ENCODE measurements at places on chromosomes 4 and X.
A peak's percentile ranks its signal among the peaks of the same experiment; 100 is the strongest.

GRCh38 chrX:87846956-87847355 lies 329.4 kb downstream of the KLHL4 start:
- DNase-seq = no peak

DNA sequence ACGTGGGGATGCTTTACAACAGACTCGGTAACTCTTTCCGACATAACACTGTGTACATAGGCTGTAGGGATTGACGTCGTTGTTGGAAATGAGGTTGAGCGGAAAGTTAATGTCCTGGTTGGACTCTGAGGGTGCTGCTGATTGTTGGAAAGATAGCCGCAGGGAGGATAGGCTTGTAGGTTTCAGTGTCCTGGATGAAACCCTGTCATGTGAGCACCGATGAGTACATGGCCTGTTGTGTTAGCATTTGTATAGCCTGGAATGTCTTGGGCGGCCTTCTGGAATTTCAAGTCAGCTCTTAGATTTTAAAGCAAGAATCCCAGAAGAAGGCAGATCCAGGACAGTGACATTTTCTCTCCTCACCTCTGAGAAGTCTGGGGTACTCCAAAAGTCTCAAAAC lies 63.3 kb downstream of the TBC1D14 start:
- DNase-seq = no peak

GRCh38 chr4:38677441-38677840 lies 13.4 kb downstream of the KLF3 start:
- no peak for DNase-seq

GRCh38 chrX:84219551-84219950 lies 31.6 kb upstream of the RPS6KA6 start:
- no peak for DNase-seq

DNA sequence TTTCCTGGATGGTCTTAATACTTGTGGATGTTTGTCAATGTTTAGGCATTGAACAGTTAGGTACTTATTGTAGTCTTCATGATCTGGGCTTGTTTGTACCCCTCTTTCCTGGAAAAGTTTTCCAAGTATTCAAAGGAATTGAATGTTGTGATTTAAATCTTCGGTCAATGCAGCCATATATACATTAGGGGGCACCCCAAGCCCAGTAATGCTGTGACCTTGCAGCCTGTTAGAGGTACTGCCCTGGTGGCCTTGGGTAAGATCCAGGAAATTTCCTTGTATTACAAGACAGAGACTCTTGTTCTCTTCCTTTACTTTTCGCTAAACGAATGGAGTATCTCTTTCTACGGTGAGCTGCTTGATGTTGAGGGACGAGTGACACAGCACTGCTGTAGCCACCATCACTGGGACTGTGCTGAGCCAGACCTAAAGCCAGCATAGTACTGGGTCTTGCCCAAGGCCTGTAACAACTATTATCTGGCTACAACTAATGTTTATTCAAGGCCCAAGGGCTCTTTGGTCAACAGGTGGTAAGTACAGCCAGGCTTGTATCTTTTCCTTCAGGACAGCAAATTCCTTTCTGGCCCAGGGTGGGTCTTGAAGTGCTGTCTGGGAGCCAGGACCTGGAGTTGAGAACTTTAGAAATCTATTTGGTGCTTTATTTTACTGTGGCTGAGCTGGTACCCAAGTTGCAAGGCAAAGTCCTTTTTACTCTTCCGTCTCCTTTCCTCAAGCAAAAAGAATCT lies 118.3 kb upstream of the ATOH1 start:
- DNase-seq = peak; percentile 13

DNA sequence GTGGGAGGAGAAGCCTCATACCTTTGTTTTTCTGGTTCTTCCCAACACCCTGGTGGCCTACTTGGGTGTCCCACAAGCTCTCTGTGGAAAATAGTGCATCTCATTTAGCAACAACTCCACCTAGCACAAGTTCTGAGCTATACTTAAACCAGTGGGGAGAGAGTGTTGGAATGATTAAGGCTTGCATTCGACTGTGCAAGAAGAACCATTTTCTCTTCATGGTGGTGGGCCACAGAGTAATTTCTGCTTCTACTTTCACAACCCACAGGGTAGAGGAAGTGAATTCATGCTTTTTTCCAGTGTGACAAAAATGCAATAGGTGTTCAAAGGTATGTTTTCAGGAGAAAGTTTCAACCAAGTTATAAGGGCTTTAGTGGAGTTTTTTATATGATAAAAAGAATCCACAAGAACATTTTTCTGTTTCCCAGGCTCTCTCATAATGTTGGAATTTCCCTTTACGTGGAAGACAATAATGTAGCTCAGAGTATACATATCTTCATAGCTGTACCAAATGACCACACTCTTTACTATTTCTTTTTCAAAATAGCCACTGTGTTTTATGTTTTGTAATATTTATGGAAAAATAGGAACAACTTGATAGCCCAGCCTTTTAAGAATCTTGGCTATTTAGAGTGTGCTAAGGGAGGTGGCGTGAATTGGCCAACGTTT lies 80.3 kb upstream of the HHIP start:
- no peak for DNase-seq

GRCh38 chr4:181991369-181992108 lies 251.7 kb upstream of the TENM3 start:
- DNase-seq = peak; percentile 11

DNA sequence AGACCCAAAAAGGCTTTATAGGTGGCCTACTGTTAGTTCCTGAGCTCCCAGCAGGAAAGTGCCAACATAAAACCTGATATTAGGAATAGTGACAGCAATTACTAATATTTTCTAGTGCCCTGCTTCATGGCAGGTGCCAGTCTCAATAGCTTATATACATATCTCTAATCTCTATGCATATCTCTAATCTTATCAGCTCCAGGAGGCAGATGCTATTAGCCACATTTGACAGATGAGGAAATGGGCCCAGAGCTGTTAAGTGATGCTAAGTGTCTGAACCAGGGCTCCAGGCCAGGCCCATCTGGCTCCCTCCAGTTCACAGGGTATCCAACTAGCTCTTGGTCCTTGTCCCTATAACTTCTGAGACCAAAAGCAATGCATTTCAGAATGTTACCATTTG lies 142.5 kb downstream of the CHIC2 start:
- no peak for DNase-seq

DNA sequence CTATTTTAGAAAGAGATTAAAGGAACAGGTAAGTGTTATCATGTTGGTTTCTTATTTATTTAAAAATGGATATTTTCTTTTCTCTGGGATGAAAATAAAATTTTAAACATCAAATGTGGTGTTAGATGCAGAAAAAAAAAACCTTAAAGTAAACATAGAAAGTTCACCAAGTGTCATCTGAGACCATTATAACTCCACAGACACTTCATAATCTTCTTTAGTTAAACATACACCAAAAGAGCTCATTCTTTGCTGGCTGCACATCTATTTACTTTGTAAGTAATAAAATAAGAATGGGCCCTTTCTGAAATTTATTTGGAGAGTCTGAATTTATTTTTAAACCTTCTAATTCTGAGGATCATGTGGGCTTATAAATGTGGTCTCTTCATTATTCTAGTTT lies 460.7 kb upstream of the CTSO start:
- DNase-seq = no peak

- peak; percentile 91 for DNase-seq
Observed at GRCh38 chr4:54228056-54228527, 1.0 kb upstream of the PDGFRA start.

- DNase-seq = no peak
Observed at GRCh38 chr4:80071604-80072227, 1.3 kb downstream of the ANTXR2 start.

- no peak for DNase-seq
Observed at GRCh38 chr4:53130896-53131561, 234.8 kb downstream of the SCFD2 start.

DNA sequence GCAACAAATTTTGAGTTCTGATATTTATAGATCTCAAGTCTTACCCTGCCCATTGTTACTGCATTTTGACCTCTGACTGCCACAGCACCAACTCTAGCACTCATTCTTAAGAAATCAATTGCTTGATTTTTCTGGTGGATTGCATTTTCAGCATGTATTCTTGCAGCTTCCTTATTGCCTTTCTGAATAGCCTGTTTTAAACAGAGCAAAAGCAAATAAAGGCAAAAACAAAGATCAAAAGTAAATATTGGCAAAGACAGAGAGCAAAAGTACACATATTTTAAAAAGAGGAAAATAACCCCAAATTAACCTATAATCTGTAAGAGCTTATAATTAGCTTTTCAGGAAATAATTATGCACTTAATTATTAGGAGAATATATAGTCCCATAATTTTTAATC lies 129.4 kb upstream of the TENT5D start:
- DNase-seq = no peak

- DNase-seq = no peak
Observed at GRCh38 chr4:74016068-74016467, 17.6 kb upstream of the CXCL5 start.

- no peak for DNase-seq
Observed at GRCh38 chr4:96183611-96184010, 343.7 kb downstream of the PDHA2 start.

DNA sequence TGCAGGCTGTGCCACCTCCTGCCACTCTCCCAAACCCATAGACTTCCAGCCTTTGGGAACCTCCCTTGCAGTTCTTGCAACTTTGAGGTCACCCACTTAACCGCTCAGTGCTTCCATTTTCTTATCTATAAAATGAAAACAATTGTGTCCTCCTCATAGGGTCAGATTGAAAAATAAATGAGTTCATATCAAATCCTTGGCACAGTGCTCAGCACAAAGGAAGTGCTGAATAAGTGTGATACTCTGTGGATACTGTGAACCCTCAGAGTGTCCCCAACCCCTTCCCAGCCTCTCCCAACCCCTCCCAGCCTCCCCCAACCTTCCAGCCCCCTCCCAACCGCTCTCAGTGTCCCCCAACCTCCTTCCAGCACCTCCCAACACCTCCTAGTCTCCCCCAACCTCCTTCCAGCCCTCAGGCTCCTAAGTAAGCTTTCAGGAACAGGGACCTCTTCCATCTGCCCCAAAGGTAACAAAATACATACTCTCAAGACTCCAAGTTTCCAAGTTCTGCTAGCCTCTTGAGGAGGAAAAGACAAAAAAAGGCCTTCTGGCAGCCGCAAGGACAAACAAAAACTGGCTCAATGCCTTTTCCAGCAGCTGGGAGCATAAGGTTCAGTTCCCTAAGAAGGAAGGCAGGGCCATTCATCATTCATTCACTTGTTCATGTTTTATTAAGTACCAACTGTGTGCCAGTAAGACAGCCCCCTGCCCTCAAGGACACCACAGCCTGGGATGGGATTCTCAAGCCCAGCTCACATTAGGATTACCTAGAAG lies 46.1 kb upstream of the LGI2 start:
- no peak for DNase-seq

GRCh38 chrX:79138658-79139241 lies 5.7 kb upstream of the GPR174 start:
- no peak for DNase-seq

DNA sequence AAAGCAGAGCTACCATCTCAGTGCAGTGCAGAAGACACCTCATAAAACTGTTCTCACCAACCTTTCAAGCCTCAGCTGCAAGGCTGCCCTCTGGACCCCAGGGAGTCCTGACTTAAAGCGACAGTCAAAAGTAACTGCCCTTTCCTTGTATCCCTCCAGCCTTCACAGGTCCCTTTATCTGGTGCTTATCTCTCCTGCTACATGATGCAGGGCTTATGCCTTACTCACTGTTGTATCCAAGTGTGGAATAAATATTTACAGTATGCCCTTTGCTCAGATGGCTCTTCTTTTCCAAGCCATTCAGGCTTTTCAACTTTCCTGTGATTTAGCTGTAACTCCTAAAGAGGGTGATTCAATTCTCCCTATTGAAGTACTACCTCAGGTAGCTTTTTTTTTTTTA lies 92.6 kb downstream of the KDR start:
- no peak for DNase-seq

GRCh38 chr4:129223945-129224344 lies 128.0 kb downstream of the C4orf33 start:
- no peak for DNase-seq

GRCh38 chr4:139528377-139529005 lies 27.5 kb downstream of the SETD7 start:
- DNase-seq = no peak

- DNase-seq = no peak
Observed at GRCh38 chrX:46576458-46576857, 2.9 kb downstream of the CHST7 start.

- no peak for DNase-seq
Observed at GRCh38 chrX:54695816-54696487, 102.1 kb downstream of the ITIH6 start.

- DNase-seq = peak; percentile 49
Observed at GRCh38 chrX:44343412-44344141, at the start of gene EFHC2. Gene EFHC2 (minus strand): TSS chrX:44343672. CDS start chrX:44343588, 84 bp downstream.

- no peak for DNase-seq
Observed at GRCh38 chr4:73055241-73055897, 14.1 kb downstream of the COX18 start.

DNA sequence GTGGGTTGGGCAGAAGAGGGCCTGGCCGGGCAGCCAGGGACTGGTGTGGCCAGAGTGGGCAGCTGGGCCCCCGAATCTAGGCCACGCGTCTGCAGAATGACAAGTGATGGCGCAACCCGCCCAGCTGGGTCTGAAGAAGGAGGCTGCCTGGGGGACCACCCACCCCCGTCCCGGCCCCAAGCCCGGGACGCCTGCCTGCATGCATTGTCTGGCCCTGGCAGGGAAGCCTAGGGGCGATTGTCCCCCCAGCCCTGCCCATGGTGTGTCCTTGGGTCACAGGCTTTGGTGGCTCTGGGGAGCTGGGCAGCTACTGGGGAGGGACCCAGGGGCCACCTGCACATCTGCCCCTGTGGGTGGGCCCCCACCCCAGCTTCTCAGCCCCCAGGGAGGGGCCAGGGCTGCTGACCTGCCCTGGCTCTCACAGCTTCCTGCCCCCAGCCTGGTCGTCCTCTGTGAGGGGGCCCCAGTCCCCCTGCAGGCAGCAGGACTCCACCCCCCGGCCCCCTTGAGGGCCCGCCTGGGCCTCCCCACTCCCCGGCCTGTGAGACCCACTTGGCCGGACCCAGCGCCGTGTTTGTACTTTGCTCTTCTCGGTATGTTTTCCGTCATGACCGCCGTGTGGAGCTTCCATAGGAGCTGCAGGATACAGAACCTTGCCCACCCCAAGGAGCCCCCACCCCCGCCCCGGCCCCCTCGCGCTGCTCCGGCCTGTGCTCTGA lies 4.9 kb downstream of the FGFR3 start:
- no peak for DNase-seq

- no peak for DNase-seq
Observed at GRCh38 chrX:9864011-9864410, 77.8 kb downstream of the SHROOM2 start.

- no peak for DNase-seq
Observed at GRCh38 chrX:125404667-125405160, 85.0 kb downstream of the TEX13C start.

GRCh38 chr4:132934911-132935310 lies 214.2 kb upstream of the PCDH10 start:
- no peak for DNase-seq

- no peak for DNase-seq
Observed at GRCh38 chr4:147516133-147516532, 35.2 kb downstream of the EDNRA start.

DNA sequence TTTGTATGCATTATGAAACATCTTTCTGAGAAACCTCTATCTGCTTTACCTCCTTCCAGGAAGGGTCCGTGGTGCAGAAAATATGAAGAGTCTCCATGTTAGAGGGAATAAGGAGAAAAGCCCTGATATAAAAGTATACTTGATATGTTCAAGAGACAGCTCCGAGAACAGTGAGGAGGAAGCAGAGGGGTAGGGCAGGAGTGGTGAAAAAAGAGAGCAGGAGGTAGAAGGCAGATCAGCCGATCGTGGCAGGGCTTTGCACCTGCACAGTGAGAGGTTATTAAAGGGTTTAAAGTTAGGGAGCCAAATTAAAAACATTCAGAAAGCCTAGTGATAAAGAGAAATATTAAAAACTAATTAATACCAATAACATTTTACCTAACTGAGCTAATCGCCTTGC lies 419.7 kb downstream of the FAT4 start:
- DNase-seq = no peak

GRCh38 chr4:37891260-37892159 lies 626 bp downstream of the TBC1D1 start:
- no peak for DNase-seq

All from nephron progenitor cell (in vitro differentiated cells).